AG08395 (cell line): ENCODE measurements at places on chromosomes 16 and 17.

DNA sequence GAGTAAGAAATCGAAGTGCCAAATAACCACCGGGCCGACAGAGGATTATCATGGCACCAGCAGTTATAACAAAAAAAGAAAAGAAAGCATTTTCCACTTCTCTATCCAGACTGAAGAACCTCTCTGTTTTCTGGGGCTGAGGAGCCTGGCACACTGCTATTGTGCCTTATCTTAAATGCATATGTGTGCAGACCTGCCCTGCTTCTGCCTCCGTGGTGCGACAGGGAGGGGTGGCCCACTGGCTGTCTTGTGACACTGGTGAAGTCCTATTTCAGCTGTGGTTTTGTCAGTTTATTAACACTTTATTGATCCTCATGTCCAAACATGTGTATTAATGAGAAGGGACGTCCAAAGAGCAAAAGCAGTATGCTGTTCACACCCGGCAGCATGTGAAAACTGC is 55.4 kb downstream of the CDK5R1 start:
- no peak for DNase-seq

DNA sequence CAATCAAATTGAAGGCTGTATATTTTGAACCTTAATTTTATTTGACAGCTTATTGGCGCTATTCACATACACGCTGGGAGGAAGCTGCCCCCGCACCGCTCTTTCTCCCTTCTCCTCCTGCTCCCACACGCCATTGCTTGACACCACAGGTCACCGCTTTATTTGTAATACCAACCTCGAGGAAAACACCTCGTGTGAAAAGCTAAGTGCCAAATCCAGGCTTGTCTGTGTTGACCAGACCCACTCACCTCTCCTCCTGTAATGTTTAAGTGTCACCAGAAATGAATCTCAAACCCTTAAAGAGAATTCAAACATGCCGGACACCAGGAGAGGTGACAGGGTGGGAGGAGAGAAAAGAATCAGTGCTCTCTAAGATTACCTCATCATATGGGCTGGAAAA is 331.4 kb downstream of the GRIN2A start:
- no peak for DNase-seq

- no peak for DNase-seq
Measured at GRCh38 chr16:78789561-78789960, 690.1 kb downstream of the WWOX start.

DNA sequence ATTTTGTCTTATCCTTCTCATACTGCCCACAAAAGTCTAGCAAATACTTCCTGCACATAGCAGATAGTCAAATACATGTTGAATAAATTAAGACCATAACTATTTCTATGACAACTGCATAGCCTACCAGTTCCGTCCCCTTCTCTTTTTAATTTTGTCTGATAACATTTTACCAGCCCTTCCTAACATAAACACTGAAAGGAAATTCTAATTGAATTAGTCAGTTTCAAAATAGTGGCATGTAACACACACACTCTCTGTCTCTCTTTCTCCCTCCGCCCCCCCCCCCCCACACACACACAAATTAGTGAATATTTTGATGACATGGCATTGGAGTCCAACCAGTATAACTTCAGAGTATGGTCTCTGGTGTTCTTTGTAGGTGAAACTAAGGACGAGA is 41.8 kb downstream of the TNRC6C start:
- peak; percentile 31 for DNase-seq

DNA sequence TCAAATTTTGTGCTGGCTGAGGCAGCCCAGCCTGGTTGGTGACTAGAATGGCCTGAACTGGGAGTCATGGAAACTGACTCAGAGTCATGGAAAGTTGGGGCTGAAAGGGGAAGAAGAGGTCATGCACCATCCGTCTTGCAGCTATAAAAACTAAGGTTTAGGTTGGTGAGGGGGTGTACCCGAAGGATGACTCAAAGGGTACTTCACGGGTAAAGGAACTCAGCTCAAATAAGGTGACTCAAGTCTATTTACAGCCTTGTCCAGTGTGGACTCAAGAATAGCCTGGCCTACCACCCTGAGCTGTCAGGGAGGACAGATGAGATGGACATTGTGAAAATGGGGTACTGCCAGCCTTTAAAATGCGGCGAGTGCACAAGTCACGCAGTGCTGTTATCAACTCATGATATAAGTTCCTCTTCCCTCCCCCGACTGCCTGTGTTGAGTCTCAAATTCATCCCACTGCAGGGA is 18.6 kb downstream of the CD300LB start:
- peak; percentile 61 for DNase-seq

GRCh38 chr16:81483970-81484595 is 39.5 kb downstream of the CMIP start:
- DNase-seq: no peak

DNA sequence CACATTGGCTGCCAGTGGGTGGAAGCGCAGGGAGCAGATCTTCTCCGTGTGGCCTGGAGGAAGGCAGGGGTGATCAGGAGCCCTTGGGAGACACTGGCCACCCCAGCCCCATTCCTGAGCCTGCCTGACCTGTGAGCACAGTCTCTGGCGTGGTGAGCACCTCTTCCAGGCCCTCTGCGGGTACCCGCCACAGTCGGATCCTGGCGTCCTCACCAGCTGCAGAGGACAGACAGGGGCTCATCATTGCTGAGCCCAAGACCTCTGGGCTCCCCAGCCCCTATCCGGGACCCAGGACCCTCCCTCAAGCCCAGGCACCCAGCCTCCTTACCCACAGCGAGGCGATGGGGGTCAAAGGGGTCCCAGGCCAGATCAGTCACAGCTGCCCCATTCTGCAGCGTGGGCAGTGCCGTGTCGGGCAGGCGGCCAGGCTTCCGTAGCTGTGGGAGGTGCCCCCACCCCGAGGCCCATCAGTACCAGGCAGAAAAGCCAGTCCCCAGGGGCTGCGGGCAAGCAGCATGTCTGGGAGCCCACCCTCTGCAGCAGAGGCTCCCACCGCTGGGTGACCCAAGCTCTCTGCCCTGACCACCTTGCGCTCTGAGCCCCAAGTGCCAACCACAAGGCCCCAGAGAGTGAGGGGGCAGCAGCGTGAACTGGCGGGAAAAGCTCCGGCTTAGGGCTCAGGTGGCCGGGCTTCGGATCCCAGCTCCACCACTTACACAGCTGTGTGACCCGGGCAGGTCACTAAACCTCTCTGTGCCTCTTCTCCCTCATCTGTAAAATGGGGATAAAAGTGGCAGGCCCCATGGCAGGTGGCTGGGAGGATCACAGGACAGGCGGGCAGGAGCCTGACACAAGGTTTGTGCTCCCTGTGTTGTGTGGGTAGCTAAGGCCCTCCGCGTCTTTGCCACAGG is 10.2 kb upstream of the PAM16 start:
- no peak for DNase-seq

DNA sequence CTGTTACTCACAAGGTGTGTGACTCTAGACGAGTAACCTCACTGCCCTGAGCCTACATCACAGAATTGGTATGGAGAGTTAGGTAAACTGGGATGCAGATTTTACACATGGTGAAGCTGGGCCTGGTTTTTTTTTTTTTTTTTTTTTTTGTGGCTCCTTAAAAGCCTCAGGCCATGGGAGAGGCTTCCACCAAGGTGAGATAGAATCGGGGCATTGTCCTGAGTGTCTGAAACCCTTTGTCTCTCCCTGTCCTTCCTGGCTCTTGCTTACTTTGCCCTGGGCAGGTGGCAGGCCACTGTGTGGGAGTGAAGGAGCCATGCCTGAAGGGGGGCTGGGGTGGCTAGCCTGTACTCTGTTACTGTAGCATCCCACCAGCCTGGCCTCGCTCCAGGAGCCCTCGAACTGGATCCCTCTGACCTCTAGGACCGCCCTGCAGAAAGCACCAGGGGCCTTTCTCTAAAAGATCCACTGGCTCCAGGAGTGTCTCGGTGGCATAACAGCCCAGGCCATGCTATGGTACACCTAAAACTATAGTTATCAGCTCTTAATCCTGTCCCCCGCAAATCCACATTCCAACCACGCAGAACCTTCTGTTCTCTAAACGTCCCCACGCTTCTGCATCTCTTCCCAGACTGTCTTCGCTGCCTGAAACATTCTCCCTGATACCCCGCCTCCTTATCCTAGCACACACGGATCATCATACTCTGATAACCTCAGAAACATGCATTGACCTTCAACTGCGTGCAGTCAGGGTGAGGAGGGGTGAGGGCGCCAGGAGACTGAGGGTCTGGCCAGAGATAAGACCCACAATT is 1.7 kb upstream of the SLC13A2 start:
- DNase-seq: no peak

- DNase-seq: no peak
Measured at GRCh38 chr16:66928702-66929388, 3.5 kb upstream of the RRAD start.

DNA sequence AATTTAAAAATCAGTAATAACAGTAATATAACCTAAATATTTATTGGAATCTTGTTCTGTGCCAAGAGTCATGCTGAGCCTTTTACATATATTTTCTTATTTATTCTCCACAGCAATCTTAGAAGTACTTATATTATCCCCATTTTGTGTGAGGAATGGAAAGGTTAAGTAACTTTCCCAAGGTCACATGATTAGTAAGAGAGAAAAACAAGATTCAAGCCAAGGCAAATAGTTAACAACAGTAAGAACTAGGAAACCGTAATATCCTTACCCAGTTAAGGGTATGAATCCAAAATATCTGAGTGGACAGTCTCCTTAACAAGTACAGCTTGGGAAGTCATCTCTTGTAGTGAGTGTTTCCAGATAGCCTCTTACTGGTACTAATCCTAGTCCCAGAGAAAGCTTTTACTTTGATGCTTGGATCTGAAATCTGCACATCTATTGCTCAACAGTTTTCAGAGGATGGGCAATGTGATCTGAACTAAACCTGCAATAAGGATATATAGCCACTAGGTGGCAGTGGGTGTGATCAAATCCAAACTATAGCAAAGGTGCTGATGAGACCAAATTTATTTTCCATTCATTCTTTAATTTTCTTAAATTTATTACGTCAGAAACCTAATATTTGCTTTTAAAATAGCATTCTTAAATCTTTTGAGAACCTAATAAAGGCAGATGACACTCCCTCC is 23.3 kb downstream of the SHISA6 start:
- DNase-seq: no peak

DNA sequence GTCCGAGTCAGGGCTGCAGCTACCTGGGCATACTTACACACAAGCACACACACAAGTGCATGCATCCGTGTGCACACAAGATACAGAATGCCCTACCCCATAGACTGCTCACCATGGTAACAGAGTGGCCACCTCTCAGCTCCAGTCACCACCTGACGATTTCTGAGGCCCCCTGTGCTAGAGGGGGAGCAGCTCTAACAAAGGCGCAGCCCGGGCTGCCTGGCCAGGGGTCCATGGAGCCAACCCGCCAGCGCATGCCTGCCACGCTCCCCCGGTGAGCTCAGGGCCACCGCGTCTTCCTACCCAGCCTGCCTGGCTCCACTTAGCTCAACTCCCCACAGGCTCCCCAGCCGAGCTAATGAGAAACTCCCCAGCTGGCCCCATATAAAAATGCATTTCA is 75.5 kb downstream of the ZNF423 start:
- no peak for DNase-seq

GRCh38 chr16:67030221-67030962 is 1.4 kb downstream of the CBFB start:
- DNase-seq: no peak

DNA sequence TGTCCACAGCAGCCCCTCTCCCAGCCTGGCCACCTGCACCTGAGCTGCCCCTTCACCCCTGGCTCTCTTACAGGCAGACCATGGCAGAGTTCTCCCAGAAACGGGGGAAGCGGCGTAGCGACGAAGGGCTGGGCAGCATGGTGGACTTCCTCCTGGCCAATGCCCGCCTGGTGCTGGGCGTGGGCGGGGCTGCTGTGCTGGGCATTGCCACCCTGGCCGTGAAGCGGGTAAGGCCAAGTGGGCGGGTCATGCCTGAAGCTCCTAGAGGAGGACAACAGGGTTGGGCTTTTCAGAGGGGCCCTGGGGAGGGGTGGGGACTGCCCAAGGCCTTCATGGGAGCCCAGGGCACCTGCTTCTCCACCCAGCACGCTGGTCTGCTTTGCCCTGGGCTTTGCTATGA is 2.2 kb downstream of the MIEF2 start:
- no peak for DNase-seq

DNA sequence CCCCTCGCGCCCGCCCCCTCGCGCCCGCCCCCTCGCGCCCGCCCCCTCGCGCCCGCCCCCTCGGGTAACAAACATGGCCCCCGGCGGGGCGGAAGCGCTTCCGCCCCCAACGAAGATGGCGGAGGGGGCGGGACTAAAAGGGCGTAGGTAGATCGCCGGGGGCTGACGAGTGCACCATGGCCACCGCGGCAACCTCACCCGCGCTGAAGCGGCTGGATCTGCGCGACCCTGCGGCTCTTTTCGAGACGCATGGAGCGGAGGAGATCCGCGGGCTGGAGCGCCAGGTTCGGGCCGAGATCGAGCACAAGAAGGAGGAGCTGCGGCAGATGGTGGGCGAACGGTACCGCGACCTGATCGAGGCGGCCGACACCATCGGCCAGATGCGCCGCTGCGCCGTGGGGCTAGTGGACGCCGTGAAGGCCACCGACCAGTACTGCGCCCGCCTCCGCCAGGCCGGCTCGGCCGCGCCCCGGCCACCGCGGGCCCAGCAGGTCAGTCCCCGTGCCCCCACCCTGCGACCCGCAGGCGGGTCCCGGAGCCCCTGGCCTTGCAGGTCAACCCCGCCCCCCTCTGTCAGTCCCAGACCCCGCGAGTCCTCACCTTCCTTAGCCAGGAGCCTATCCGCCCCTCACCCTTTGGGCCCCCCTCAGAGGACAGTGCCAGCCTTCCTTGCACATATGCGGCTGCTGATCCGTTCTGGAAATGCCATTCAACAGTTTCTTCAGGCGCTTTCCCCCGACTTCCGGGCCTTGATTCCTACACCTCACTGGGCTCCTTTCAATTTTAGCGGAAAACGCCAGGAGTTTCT is at the start of gene COG1:
TSS of gene COG1 (plus strand) at position 162 of the 808 bp plus-strand sequence. CDS start at position 177, 15 bp downstream.
- peak; percentile 96 for DNase-seq

GRCh38 chr16:78278056-78278450 is 178.6 kb downstream of the WWOX start:
- no peak for DNase-seq

DNA sequence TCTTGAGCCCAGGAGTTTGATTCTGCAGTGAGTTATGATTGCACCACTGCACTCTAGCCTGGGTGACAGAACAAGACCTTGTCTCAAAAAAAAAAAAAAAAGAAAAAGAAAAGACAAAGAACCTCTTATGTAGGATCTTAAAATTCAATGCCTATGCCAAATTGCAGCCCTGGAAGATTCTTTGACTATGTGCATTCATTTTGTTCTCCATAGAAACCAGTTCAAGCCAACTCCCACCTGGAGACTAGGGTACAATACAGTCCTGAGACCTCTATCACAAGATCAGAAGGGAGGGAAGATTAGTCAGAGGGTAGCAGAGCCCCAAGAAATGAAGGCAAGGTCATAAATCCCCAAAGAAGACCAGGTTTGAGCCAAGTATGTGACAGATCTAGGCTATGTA is 90.6 kb upstream of the HAS3 start:
- DNase-seq: no peak

- no peak for DNase-seq
Measured at GRCh38 chr17:69594641-69595040, 180.1 kb downstream of the MAP2K6 start.

DNA sequence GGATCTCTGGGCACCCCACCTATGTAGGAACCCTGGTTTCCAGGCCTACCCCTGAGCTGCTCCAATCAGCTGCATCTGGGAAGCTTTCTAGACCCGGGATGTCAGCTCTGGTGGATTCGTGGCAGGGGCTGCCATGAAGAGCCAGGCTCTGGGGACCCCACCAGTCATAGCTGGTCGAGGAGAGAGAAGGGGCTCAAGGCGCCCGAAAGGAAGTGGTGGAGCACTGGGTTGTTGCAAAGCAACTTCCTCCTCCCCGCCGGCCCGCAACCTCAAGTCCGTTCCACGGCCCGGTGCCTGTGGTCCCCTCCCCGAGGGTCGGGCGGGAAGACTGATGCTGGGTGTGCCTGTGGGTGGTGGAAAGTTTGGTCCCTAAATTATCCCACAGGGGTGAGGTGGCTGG is 10.2 kb downstream of the TBKBP1 start:
- DNase-seq: no peak
